ENCODE measurements at places on chromosomes 13 and 19.

GRCh38 chr19:15296841-15297415 is 35.4 kb downstream of the BRD4 start:
- no peak for DNase-seq

- no peak for DNase-seq
Measured at GRCh38 chr13:78712831-78713230, 53.9 kb upstream of the OBI1 start.

DNA sequence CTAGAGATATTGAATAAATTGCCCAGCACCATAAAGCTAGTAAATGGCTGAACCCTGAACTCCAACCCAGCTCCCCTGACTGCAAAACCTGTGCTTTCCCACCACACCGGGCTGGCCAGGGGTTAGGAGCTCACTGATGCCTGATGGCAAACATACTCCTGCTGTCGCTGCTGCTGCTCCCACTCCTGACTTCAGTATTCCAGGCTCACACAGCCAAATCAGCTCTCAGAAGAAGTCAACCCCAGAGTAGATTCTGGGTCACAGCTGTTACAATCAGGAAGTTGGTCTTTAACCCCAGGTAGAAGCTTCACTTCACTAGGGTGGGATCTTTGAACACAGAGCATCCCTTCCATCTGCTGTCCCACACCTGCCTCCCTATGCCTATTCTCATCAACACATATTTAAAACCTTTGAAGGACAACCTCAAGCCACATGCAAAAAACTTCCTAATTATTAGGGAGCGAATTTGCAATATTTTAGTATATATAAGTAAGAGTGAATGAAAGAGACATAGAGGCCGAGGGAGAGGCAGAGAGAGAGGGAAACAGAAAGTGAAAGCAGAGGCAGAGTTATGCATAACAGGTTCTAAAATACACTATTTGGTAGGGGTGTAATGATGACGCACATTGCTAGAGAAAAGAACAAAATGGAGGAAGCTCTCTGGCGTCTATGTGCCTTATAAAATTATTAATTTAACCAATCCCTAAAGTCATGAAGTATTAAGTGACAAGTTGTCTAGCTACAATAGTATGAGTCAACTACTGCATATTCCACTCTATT is 99.4 kb upstream of the SERP2 start:
- DNase-seq, result no peak

DNA sequence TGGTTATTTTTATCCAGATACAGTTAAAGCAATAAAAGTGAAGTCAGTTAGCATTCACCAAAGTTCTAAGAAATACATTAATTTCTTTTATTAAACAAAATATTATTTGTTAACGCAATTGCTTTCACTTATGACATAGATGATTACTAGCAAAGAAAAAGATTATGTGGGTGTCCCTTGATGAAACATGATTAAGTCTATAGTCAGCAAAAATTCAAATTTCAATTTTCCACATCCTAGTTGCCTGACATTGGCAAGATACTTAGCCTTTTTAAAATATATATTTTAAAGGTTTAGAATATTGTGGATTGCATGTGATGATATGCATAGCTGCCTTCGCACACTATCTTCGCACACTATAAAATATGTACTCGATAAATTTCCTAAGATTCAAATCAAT is 1780.5 kb upstream of the MIR17HG start:
- DNase-seq, result no peak

DNA sequence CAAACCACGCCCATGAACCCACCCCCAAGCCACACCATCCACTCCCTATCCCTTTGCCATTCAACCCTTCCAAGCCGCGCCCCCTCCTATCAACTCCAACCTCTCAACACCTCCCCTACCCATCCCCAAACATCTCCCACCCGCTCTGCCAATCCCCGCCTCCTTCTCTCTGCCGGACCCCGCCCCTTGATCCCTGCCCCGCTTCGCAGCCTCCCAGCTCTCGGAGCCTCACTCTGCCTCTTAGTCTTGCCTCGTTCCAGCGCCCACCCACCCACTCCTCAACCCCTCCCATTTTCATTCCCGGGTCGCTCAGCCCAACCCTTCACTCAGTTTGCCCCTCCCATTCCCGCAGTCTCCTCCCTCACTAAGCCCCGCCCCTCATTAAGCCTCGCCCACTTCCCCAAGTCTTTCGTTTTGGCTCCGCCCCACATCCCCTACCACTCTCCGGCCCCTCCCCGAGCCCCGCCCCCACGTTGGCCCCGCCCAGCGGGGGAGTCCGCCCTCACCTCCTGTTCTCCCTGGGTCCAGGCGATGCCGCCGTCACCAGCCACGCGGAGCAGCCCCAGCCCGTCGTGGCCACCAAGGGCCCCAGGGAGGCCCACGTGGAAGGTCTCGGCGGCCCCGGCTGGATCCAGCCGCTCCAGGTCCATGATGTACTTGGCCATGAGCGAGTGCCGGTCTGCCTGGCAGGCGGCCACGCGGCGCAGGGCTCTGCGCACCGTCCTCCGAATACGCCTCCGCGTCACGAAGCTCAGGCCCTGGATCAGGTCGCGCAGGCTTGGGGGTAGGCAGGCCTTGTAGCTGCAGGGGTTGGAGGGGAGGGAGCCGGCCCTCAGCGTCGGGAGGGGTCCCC is 5.7 kb downstream of the JAK3 start:
- DNase-seq, result peak; percentile 33

DNA sequence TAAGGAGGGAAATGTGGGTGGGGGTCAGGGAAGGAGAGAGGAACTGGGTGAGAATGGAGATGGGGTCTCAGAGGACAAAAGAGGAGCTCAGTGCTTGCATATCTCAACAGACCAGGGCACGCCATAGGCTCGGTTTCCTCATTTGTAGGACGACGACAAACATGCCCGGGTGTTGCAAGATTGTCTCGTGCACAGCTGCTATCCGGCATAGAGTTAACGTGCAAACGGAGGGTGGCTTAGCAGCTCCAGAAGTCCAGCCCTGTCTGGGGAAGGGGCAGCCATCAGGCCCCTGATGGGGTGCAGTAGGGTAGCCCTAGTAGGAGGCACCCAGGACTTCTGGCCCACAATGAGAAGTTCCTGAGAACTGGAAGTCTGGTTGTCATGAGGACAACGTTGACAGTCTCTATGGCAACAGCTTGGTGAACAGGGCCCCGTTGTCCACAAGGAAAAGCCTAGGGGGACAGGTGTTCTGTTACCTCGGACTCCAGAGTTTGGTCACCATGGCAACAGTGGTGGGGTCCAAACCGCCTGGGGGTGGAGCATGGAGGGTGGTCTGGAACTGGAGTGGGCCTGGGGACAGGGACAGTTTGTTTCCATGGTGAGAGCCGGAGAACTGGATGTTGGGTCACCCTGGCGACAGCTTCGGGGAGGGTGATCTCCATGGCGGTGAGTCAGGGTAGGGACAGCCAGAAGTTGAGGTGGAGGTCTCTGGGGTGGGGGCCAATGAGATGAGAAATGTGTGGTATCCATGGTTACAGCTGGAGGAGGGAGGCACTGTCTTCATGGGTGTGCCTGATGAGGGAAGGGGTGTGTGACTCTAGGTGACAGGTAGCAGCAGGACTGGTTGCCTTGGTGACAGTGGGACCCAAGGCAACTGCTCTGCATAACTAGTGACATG is 16.8 kb downstream of the TM6SF2 start:
- DNase-seq, result no peak

- no peak for DNase-seq
Measured at GRCh38 chr19:55344444-55344843, 4.8 kb downstream of the KMT5C start.

GRCh38 chr19:43455321-43456113 is 9.9 kb downstream of the LYPD3 start:
- no peak for DNase-seq

GRCh38 chr13:34913040-34913439 is 29.0 kb upstream of the NBEA start:
- DNase-seq, result no peak

- no peak for DNase-seq
Measured at GRCh38 chr19:39941151-39941550, 6.7 kb upstream of the FCGBP start.

DNA sequence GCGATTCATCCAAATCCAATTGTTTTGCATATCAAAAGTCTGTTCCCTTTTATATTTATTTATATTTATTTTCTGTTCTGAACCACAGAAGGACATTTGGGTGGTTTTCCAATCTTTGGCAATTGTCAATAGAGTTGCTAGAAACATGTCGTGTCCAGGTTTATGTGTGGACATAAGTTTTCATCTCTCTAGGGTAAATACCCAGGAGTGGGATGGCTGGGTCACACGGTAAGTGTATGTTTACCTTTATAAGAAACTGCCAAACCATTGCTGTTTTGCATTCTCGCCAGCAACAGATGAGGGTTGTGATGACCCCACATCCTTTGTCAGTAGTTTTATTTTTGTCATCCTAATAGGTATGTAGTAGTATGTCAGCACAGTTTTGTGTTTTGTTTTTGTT is 12.5 kb downstream of the AP1M1 start:
- no peak for DNase-seq

- no peak for DNase-seq
Measured at GRCh38 chr13:27593267-27593666, 27.1 kb downstream of the LNX2 start.

GRCh38 chr13:60370343-60370742 is 26.7 kb upstream of the TDRD3 start:
- DNase-seq, result no peak

DNA sequence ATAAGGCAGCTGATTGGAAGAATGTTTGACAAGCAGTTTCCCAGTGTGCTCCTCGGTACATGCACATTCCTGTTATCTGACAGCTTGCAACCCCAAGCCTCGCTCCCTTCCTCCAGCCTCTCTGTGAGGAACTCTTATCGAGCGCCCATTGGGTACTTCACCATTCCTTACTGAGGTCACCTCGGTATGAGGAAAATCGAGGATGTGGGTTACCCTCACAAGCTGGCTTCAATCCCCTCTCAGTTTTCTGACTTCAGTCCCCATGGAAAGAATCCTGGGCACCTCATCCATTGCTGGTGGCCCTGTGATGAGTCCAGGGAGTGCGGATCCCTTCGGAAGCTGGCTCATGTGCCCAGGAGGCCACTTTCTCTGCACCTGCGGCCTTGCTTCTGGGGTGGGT is 17.3 kb downstream of the TEX29 start:
- DNase-seq, result no peak

DNA sequence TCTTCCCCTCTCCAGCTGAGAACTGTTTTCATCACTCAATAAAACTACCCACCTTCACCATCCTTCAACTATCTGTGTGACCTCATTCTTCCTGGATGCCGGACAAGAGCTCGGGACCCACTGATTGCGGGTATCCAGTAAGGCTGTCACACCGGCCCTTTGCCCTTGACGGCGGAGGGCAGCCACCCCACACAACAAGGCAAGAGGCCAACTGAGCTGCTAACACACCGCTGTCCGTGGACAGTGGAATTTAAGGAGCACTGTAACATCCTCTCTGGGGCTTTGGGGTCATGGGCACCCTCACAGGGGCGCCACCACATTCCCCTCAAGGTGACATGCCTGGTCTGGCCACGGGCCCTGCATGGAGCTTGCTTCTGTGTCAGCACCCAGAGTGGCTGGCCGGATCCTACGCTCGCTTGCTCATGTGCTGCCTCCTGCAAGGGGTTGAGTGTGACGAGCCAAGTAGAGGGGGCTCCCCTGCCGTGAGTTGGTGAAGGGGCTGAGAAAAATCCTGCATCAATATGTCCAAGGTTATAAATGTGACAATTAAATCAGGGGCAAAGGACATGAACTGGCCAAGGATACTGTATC is 31.4 kb downstream of the LHFPL6 start:
- no peak for DNase-seq

- DNase-seq, result no peak
Measured at GRCh38 chr19:16385821-16386220, 61.2 kb downstream of the KLF2 start.

DNA sequence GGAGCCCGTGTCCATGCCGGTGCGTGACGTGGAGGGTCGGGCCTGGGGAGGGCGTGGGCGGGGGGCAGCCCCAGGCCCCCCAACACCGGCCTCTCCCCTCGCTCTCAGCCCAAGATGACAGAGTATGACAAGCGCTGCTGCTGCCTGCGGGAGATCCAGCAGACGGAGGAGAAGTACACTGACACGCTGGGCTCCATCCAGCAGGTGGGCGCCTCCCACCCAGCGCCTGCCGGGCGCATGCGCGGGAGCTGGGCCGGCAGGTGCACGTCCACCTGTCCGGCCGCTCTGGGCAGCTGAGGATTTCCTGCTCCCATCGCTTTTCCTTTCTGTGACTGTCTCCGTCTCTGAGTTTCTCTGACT is 49.8 kb downstream of the VAV1 start:
- DNase-seq, result no peak

- DNase-seq, result no peak
Measured at GRCh38 chr13:105165449-105166125, 1369.9 kb downstream of the EFNB2 start.

- DNase-seq, result no peak
Measured at GRCh38 chr13:66826398-66826797, 403.7 kb downstream of the PCDH9 start.

DNA sequence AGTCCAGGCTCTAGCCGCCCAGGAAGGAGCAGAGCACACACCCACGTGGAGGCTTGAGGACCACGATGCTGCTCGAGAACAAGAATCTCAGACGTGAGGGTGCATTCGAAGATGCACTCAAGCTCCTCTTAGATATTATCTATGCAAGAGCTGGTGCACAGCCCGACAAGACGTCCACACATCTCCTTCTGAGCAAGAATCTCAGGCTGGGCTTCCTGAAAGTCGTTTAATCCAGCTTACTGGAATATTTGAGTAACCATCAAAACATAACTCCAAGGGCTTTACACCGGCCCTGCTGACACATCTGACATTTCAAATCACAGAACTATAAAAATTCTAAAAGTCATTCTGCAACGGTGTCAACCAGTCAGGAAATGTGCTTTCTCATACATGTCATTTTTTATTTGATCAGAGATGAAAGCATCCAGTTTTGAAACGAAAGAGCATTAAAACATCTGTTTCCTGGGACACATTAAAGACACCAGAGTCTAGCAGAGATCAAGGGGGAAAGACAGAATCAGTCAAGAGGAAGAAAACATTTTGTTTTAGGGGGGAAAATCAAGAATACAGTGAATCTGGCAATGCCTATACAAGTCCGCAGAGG is 177.7 kb upstream of the IRS2 start:
- no peak for DNase-seq

GRCh38 chr13:107466326-107467099 is 748.8 kb downstream of the LIG4 start:
- DNase-seq, result no peak

DNA sequence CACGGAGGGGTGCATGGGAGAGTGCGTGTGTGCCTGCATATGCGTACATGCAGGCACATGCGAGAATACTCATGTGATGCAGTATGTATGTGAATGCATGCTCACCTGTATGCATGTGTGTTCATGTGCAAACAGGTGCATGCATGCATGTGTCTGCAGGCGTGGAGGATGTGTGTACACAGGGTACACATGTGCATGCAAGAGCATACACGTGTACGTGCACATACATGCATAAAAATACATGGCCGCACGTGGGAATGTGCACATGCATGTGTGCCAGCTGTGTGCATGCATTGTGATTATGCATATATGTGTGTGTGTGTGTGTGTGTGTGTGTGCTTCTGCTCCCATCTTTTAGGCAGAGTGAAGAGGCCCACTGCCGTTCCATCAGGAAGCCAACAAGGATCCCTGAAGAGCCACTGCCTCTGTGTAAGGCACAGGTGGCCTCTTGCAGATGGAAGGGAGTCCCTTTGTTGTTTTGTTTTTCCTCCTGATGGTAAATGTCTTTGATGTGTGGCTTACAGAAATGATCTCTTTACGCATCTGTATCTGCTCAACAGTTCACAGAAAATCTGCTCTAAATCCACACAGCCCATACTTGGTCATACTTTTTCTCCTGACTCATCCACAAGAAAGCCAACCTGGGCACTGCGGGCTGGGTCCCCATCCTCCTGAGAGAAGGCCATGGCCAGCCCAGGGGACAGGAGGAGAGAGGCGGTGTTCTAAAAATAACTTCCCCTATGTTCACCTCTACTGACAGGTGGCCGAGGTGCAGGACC is 50.7 kb downstream of the KLF2 start:
- no peak for DNase-seq

GRCh38 chr19:2115911-2116426 is 19.3 kb downstream of the IZUMO4 start:
- DNase-seq, result no peak

Measured in activated CD4-positive, CD25-positive, alpha-beta regulatory T cell (primary cell).